ENCODE measurements at places on chromosomes 11 and 22. TPM values are rescaled to one million over a fixed set of nuclear protein-coding genes. Genes with fewer than 3 reads are reported as not detected.

The PPP6R3 gene
- 51.3 TPM for total RNA-seq

The MMP8 gene
- total RNA-seq = not detected

The GGTLC2 gene
- total RNA-seq = not detected

The RIC3 gene
- not detected for total RNA-seq

The P2RY2 gene
- total RNA-seq = not detected

The EIF1AD gene
- total RNA-seq = 21.5 TPM

The OR8D4 gene
- total RNA-seq = not detected

The LMF2 gene
- 64.2 TPM for total RNA-seq

The IGSF9B gene
- total RNA-seq = 1.6 TPM

The OR4C13 gene
- total RNA-seq = not detected

The SMTNL1 gene
- total RNA-seq = not detected

The ANO1 gene
- 0.43 TPM for total RNA-seq

The OR51B5 gene
- total RNA-seq = not detected

The PDE3B gene
- 0.34 TPM for total RNA-seq

The ZC3H7B gene
- total RNA-seq = 37.2 TPM

The RHOD gene
- 28.9 TPM for total RNA-seq

The TSPAN18 gene
- total RNA-seq = 0.58 TPM

The SCUBE1 gene
- total RNA-seq = 0.09 TPM

The IL18 gene
- 5.2 TPM for total RNA-seq

The ACCS gene
- 17.5 TPM for total RNA-seq

The SSH3 gene
- total RNA-seq = 54.7 TPM

The IRAG1 gene
- total RNA-seq = 4.2 TPM

The PRG3 gene
- not detected for total RNA-seq

The KCTD14 gene
- total RNA-seq = 0.26 TPM

The GAS2 gene
- total RNA-seq = 2.4 TPM

The SPON1 gene
- 59.4 TPM for total RNA-seq

The DEFB131B gene
- not detected for total RNA-seq

The OR4C45 gene
- total RNA-seq = not detected
